ENCODE measurements at places on chromosomes 4 and X. TPM values are rescaled to one million over a fixed set of nuclear protein-coding genes. Genes with fewer than 3 reads are reported as not detected.

Gene SLC34A2
- total RNA-seq = 3.3 TPM

GRCh38 chr4:25956260-25956659 lies 42.2 kb downstream of the SMIM20 start:
- H3K4me1 ChIP-seq = no peaks in the 10 kb centered on the region
- no peak overlapping the region for H3K4me3 ChIP-seq
- no peak overlapping the region for H3K27ac ChIP-seq

DNA sequence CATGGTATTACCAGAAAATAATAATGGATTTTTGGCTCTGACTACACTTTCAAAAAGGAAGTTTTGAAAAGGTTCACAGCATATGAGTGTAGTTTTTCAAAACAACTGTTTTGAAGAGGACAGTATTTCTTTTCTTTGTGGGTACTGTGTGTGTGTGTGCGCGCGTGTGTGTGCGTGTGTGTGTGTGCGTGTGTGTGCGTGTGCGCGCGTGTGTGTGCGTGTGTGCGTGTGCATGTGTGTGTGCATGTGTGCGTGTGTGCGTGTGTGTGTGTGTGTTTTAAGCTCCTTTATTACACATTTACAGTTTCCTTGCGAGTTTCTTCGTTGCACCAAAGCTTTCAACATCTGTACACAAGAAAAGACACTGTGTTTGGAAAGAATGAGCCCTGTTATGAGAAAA lies 755.4 kb downstream of the SH3BGRL start:
- no peak for DNase-seq
- H3K4me3 ChIP-seq = no peak overlapping the region
- H3K27ac ChIP-seq = no peak overlapping the region
- H3K4me1 ChIP-seq = no peaks in the 10 kb centered on the region
- no peaks in the 10 kb centered on the region for H3K27me3 ChIP-seq

- H3K27me3 ChIP-seq = no peaks in the 10 kb centered on the region
- no peaks in the 10 kb centered on the region for H3K4me1 ChIP-seq
- no peak overlapping the region for H3K27ac ChIP-seq
- DNase-seq = no peak
- H3K36me3 ChIP-seq = no peaks in the 10 kb centered on the region
Observed at GRCh38 chr4:163595580-163595979, 101.1 kb downstream of the TMA16 start.
